NCI-H1930 (cell line): ENCODE measurements at places on chromosomes 5 and 9.

DNA sequence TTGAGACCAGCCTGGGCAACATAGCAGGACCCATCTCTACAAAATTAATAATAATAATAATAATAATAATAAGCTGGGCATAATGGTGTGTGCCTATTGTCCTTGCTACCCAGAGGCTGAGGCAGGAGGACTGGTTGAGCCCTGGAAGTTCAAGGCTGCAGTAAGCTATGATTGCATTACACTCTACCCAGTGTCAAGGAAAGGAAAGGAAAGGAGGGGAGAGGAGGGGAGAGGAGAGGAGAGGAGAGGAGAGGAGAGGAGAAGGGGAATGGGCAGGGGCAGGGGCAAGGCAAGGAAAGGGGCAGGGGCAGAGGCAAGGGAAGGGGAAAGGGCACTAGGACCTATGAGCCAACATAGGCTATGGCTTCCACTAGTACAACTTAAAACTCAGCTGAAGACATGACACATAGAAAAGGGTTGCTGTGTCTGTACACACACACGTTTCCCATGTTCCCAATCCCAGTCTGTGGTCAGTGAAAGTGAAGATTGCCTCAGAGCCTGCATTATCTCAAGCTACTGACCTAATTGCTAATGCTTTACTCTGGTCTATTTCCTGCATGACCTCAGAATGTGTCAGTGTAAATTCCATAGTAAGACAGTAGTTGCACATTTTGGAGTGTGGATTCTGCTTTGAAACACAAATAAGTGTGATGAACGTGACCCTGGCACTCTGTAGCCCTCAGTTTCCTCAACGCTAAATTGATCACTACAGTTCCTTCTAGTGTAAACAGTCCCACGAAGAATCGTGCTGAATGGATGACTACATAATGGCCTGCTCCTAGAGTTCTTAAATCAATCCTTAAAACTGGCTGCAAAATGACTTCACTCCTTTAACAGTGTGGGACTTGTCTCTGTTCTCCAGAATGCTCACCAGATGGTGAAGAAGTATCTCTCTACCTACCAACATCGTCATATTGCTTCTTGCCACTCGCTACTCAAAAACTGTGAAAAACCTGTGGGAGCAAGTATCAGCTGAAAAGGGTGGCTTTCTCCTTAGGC, 497.0 kb downstream of the RAB3C start:
- DNase-seq: no peak

DNA sequence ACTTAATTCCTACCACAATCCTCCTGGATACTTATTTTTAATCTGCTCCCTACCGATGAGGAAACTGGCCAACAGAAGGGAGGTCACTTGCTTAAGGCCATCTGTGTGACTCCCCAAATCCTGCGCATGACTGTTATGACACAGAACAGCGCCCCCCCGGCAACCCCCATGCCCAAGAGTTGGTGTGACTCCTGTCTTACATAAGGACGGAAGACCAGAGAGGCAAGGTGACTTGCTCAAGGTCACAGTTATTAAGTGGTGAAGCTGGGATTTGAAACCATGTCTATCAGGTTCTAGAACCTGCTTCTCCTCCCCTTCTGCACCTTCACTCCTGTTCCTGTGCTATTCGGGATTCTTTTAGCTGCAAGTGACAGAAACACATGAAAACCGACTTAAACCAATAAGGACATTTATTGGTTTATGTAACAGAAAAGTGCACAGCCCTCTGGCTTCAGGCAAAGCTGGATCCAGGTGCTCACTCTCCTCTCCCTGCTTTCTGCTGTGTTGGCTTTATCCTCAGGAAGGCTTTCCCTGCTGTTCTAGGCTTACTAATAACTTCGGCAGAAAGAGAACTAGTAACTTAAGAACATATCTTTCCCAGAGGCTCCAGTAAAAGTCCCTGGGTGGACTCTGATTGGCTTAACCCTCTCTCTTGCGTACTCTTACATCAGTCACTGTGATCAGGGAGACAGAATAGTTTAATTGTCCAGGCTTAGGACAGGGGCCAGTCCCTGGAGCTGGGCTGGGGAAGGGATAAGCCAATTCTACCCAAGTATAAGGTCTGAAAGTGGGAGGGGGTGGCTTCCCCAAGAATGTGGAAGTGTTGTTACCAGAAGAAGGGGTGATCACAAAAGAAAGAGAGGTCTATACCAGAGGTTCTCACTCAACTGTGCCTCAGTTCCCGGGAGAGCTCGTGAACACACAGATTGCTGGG, 43.7 kb downstream of the FGF18 start:
- DNase-seq: peak; percentile 1

- no peak for DNase-seq
Observed at GRCh38 chr5:160938532-160938931, 86.5 kb upstream of the ATP10B start.

GRCh38 chr5:150780187-150780692, 1.7 kb downstream of the SMIM3 start:
- no peak for DNase-seq

DNA sequence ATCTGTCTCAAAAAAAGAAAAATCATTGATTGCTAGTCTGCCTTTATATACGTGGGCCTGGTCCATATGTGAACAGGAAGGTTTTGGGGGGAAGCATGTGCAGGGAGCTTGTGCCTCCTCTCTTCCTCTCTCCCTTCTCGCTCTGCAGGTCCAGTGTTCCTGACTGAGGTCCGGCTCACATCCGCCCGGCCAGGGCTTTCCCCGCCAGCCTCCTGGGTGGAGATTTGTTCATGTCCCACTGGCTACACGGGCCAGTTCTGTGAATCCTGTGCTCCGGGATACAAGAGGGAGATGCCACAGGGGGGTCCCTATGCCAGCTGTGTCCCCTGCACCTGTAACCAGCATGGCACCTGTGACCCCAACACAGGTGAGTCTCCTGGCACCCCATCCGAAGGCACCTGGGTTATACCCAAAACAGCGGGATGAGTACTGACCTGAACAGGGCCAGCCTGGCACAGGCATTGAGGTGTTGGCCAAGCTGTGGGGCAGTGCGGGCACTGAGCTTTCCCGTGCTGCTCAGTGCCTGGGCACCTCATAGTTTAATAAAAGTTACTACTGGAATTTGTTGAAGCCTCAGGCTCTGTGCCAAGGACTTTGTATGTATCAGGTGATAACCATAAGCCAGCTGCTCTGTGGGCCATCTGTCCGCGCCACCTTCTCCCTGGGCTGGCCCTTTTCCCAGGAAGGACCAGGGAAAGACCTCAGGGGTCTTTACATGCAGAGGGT, 39.4 kb upstream of the AIF1L start:
- no peak for DNase-seq

DNA sequence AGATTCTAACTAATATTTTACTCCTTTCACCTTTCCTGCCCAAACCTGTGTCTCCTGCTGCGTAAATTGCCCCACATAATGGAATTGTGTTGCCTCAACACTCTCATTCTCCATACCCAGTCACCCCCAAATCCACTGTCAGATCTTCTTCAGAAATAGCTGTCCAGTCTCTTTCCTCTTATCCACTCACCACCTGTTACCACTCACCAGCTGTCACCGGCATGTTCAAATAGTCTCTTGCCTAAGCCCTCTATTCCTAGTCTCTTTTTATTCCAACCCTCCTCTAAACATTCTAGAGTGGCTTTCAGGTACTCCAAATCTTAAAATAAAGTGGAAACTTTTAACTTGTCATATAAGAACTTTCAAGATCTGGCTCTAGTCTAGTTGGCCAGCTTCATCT, 262.0 kb upstream of the FBXL7 start:
- no peak for DNase-seq

DNA sequence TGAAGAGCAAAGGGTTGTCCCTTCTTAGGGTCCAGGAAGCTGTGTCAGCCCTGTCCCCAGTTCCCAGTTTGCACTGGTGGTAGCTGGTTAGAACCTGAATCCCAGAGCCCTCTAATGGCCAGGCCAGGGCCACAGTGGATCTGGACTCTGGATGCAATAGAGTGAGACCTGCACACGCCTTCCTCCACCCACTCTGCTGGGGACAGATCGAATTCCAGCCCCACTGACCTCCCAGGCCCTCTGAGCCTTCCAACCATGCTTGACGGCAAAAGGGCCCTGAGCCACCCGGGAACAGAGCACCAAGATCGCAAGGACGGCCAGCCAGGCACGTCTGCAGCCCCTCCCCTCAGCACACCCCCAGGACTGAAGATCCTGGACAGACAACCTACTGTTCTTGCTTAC, 23.7 kb downstream of the NAIF1 start:
- DNase-seq: no peak

DNA sequence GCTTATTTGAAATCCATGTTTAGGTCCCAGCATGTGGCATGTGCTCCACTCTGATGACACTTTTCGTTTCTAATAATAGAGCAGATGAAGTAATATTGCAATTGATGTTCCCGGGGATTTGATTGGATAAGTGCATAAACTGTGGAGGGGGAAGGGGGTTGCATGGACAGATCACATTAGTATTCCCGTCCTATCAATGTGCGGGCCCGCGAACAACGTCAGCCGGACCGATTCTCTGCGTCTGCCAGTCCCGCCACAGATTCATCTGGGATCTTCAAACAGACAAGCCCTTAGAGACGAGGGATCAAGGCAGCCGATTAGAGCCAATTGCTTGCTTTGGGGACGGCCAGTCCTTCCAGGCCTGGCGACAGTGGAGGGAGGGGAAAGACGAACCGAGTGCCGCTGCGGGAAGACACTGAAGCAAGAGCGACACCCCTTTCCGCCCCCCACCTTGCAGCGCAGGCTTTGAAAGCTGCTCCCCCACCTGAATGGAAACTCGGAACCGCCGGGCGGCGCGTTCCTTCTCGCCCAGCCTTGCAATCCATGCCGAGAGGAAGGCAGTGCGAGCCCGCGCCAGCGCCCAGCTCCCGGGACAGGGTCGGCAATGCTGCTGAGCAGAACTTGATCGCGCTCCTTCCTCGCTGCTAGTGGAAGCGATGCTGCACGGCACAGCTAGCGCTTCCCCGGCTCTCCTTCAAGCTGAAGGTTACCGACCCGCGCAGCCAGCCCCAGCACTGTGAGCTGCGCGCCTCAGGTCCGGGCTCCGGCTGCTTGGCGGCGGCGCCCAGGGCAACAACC, at the start of gene RGS7BP:
Gene RGS7BP (plus strand): TSS at position 247 of the 798 bp plus-strand sequence. CDS start 610 bp downstream, outside the sequence.
- DNase-seq: peak; percentile 27

GRCh38 chr5:150613991-150614660, 26.3 kb upstream of the SYNPO start:
- no peak for DNase-seq

DNA sequence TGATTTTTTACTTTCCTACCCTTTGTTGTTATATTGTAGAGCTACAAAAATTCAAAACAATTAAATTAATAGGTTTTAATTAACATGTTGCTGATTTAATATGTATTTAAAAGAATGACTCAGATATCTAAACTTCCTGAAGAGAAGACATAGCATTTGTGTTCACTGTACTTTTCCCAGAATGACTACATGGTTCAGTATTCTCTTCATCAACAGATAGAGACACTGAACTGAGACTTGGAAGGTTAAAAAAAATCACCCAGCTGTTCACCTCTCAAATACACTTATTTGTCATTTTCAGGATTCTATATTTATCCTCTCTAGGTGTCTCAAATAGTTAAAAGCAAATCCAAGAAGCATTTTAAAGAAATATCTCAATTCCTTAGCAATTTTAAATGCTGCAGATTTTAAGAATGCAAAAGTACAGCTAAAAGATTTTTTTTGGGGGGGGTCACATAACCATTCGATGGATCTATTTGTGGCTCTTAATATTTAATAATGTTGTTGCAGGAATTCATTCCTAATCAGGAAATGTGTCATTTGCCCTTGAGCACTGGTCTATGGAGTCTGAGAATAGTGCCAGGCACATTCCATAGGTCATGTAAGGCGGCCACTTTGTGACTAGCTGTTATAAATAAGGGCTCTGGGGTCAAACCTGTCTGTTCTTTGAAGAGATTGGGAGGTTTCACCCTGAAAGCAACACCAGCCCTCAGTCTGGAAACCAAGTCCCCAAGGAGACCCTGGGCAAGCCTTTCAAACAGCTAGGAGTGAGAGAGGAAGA, 463.1 kb downstream of the NR2F1-AS1 start:
- no peak for DNase-seq

DNA sequence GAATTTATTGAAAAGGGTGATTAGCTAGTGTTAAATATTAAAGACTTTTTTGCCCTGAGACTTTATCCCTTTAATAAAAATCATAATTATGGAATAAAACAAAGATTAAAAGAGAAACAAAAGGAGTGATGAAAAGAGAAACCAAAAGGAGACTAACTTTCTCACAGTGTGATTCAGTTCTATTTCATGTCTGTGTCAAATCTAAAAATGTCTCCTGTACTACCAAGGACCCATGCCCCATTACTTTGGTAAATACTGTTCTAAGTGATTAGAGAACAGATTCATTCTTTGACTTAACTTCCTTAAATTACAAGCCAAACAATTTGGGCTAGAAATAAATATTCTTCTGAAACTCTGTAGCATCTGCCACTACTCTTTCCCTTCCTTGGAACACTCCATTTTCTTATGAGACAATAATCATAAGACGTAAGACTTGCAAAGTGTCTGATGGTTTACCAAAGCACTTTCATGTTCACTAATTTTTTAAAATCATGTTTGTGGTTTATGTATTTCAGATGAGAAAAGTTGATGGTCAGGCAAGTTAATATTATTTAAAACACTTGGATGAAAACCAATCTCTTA, 319.0 kb downstream of the EBF1 start:
- no peak for DNase-seq

DNA sequence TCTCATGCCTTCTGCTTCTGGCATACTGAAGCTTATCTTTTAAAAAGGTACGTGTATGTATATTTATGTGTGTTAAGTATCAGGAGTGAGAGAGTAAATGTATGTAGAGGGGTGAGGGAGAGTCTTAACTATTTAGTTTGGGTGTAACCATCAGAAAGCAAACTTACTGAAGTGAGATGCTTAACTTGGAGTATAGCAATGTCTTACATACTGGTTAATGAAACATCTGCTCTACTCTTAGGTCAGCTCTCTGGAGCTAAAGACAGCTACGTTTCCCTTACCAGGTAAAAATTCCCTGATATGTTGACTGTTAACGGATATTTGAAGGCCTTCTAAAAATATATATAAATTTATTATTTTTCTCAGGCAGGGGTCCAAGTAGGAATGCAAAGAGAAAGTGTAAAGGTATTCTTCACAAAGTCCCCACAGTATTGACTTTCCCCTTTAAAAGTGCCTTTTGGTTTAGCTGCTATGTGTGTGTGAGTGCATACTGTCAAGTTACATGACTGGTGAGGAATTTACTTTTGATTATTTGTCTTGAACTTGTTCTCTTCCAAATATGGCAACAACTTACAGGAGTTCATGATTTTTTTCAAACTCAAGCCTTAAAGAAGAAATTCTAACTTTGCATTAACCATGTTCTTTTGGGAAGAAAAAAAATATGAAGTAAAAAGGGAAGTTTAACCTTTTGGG, 12.3 kb upstream of the C5orf24 start:
- no peak for DNase-seq

DNA sequence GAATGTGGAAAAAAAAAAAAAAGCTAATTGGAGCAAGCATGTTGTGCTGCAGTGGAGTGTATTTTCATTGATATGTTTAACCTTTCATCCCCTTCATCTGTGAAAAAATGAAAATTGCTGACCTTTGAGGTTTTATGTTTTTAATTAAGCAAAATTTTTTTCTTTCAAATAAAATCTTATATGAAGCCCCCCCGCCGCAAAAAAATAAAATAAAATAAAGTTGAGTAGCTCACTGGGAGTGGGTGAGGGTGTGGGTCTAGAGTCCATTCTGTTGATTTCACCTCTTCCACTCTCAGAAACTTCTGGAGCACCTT, 43.3 kb downstream of the TEK start:
- DNase-seq: no peak
